ENCODE measurements at places on chromosomes 16 and 17. TPM values are rescaled to one million over a fixed set of nuclear protein-coding genes. Genes with fewer than 3 reads are reported as not detected.

GRCh38 chr17:55728833-55729232 is 6.2 kb upstream of the TMEM100 start:
- peaks cover 19% of the 10 kb centered on the region for H3K4me1 ChIP-seq
- no peaks in the 10 kb centered on the region for H3K36me3 ChIP-seq
- H3K27ac ChIP-seq = no peak overlapping the region

DNA sequence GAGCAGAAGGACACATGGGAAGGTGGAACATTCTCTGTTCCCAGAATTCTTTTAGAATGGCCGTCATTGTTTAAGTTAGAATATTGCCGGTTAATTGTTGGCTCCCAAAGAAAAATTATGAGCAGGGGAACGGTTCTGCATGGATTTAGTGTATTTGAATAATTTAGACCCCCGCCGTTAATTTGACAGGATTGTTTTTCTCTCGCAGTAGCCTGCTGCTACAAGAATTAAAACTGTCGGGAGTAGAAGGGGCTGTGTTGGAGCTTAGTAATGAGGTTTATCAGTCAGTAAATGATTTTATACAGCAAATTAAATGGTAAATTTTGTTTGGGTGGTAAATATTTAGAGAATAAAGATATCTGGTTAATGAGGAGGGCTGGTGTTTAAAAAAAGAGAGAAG is 431.2 kb upstream of the DYNLRB2 start:
- H3K36me3 ChIP-seq = no peaks in the 10 kb centered on the region
- H3K4me1 ChIP-seq = no peaks in the 10 kb centered on the region
- no peak overlapping the region for H3K27ac ChIP-seq
- H3K4me3 ChIP-seq = no peak overlapping the region

DNA sequence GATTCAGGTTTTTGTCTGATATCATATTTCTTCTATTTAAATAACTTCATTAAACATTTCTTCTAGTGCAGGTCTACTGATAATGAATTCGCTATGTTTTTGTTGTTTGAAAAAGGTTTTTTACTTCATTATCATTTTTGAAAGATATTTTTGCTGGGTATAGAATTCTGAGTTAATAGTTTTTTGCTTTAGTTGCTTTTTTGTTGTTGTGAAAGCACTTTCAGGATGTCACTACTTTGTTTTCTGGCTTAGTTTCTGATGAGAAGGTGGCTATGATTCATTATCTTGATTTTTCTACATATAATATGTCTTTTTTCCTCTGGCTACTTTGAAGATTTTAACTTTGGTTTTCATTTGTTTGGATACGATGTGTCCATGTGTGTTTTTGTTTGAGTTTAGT is 3.5 kb downstream of the ZFP1 start:
- H3K4me3 ChIP-seq = no peak overlapping the region
- H3K27ac ChIP-seq = peak overlapping the region; percentile 63
- DNase-seq = no peak
- H3K4me1 ChIP-seq = peaks cover 48% of the 10 kb centered on the region
- no peaks in the 10 kb centered on the region for H3K27me3 ChIP-seq

GRCh38 chr17:51261024-51261963 is 948 bp downstream of the UTP18 start:
- H3K4me3 ChIP-seq = peak overlapping the region; percentile 96
- peaks cover 70% of the 10 kb centered on the region for H3K4me1 ChIP-seq
- peak overlapping the region; percentile 89 for H3K27ac ChIP-seq
- H3K36me3 ChIP-seq = peaks cover 15% of the 10 kb centered on the region
- no peak for DNase-seq

DNA sequence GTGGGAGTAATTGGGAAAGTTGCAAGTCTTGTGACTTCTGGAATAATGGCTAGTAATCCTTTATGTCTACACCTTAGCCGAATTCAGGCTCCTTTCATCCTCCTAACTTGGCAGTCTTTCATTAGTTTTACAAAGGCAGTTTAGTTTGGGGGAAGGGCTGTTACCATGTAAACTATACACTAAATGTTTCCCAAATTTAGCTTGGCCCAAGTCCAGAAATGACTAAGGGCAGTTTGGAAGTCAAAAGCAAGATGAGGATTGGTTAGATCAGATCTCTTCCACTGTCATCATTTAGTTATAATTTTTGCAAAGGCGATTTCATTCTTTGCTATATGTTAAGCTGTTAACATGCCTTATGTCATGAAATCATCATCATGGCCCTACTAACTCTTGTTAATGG is 115.4 kb upstream of the CACNG3 start:
- H3K4me3 ChIP-seq = no peak overlapping the region
- DNase-seq = no peak
- H3K27ac ChIP-seq = no peak overlapping the region
- H3K4me1 ChIP-seq = peaks cover 28% of the 10 kb centered on the region
- peaks cover 10% of the 10 kb centered on the region for H3K36me3 ChIP-seq
- no peaks in the 10 kb centered on the region for H3K27me3 ChIP-seq

- DNase-seq = no peak
- peaks cover 27% of the 10 kb centered on the region for H3K36me3 ChIP-seq
- H3K27me3 ChIP-seq = no peaks in the 10 kb centered on the region
- no peak overlapping the region for H3K27ac ChIP-seq
Measured at GRCh38 chr17:80229011-80229410, 8.8 kb downstream of the SLC26A11 start.

DNA sequence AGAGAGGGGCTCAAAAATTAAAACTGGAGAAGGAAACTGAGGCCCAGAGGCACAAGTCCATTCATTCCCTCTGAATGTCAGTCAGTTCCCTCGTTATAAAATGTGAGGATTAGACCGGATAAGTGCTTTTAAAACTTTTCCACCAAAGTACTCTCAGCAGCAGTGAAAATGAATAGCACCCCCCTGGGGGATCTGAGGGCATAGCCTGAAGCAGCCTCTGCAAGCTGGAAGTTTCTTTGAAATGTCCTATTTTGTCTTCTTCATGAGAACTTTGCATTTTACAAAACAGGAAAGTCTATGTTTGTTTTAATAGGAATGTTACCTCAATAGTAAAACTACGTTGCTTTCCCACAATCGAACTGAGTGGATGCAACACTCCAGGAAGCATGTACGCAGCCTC is 273.0 kb downstream of the CEP112 start:
- H3K4me1 ChIP-seq = peaks cover 28% of the 10 kb centered on the region
- no peak overlapping the region for H3K4me3 ChIP-seq
- no peak overlapping the region for H3K27ac ChIP-seq
- H3K36me3 ChIP-seq = peaks cover 3% of the 10 kb centered on the region

DNA sequence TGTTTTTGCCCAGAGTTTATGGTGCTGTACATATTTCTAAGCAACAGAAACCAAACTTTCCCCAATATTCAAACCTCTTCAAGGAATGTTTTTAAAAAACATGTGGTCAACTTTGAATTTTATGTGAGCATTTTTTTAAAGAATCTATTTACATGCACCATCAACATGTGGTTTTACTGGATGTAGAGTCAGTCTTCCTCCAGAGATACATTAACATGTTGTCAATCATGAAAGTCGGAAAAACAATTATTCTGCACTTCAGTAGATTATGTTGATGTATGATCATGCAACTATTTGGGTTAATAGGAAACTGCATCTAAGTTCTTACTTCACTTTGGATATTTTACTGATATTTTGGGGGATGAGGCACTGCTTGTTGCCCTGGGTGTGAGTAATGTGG is 208.6 kb downstream of the FOXL1 start:
- H3K36me3 ChIP-seq = no peaks in the 10 kb centered on the region
- DNase-seq = no peak
- H3K4me3 ChIP-seq = no peak overlapping the region
- H3K27ac ChIP-seq = no peak overlapping the region
- H3K27me3 ChIP-seq = no peaks in the 10 kb centered on the region

GRCh38 chr16:78866521-78866920 is 734.0 kb downstream of the MAF start:
- no peaks in the 10 kb centered on the region for H3K36me3 ChIP-seq
- no peak overlapping the region for H3K4me3 ChIP-seq
- no peak overlapping the region for H3K27ac ChIP-seq
- no peak for DNase-seq

DNA sequence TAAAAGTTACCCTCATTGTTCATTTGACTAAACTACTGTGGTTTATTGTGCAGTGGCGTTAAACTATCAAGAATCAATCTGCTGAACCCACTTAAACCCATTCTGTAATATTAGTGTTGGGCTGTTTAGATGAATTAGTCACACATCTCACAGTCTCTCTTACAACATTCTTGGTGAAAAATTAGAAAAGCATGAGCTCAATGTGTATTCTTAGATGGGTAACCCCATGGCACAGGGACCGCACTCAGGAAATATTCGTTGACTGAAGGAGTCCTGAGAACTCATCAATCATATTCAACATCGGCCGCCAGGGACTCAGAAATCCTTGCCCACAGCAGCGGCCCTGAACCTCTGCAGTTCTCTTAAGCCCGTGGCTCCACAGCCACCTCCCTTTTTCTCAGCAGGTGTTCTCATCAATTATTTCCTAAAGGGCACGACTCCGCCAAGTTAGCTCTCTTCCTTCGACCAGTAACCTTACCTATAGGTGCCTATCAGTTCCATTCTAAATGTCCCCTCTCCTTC is 155.6 kb downstream of the STX8 start:
- H3K27ac ChIP-seq = no peak overlapping the region
- no peaks in the 10 kb centered on the region for H3K27me3 ChIP-seq
- H3K4me3 ChIP-seq = no peak overlapping the region

CARD14 gene
- 0.39 TPM for total RNA-seq

DNA sequence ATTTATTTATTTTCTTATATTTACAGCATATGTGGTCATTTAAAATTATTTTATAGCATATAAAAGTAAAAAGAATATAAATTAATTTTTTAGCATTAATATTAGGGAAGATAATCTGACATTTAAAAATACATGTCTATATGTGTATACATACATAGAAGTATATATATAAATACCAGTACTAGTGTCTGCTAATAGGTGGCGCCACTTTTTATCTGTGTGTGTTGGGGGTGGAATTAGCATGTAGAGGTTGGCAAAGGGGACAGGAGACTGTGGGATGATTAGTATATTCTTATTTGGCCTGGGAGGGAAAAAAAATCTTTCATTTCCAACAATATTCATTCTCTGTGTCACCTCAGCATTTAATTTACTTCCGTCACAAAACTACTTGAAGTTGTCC is 359.1 kb downstream of the WWOX start:
- no peaks in the 10 kb centered on the region for H3K4me1 ChIP-seq
- no peaks in the 10 kb centered on the region for H3K27me3 ChIP-seq
- no peak overlapping the region for H3K4me3 ChIP-seq
- no peak for DNase-seq
- no peak overlapping the region for H3K27ac ChIP-seq

SCARF1 gene
- total RNA-seq = 2.5 TPM

GRCh38 chr17:33091271-33091670 is 99.6 kb downstream of the SPACA3 start:
- peaks cover 51% of the 10 kb centered on the region for H3K27me3 ChIP-seq
- H3K4me3 ChIP-seq = no peak overlapping the region
- DNase-seq = no peak
- no peaks in the 10 kb centered on the region for H3K36me3 ChIP-seq
- no peak overlapping the region for H3K27ac ChIP-seq

DNA sequence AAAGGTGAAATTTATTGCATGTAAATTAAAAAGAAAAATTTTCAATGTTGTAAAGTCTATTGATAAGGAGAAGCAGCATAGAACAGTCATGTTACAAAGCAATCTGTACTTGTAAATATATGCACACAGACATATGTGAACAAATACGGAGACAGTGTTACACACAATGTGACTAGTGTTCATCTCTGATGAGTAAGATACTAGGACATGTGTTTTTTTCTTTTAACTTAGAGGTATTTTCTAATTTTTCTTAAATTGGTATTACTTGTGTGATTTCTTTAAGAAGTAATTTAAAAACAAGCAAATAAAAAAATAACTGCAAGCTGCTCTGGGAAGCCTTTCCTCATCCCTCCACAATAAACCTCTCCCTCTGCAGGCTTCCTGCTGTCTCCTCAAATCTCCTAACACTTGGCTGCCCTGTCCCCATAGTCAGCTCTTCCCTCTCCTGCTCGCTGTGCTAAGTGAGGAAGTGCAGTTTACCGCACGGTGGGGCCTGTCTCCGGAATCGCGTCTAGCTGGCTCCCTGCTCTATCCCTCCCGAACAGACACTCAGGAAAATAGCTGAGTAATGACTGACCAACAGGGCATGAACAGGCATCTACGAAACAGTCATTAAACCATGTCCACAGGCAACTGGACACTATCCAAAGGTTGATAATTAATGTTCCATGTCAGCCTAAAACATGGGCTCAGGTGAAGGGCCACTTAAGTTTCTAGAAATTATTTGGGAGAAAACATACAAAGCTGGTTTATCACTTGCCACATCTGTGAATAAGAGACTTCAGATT is 35.9 kb downstream of the CMTM4 start:
- no peaks in the 10 kb centered on the region for H3K36me3 ChIP-seq
- no peaks in the 10 kb centered on the region for H3K27me3 ChIP-seq
- H3K4me3 ChIP-seq = no peak overlapping the region
- H3K4me1 ChIP-seq = no peaks in the 10 kb centered on the region
- H3K27ac ChIP-seq = no peak overlapping the region

GRCh38 chr16:56298116-56298515 is 106.8 kb downstream of the GNAO1 start:
- no peaks in the 10 kb centered on the region for H3K27me3 ChIP-seq
- no peak overlapping the region for H3K4me3 ChIP-seq
- H3K4me1 ChIP-seq = peaks cover 6% of the 10 kb centered on the region
- H3K27ac ChIP-seq = no peak overlapping the region
- no peaks in the 10 kb centered on the region for H3K36me3 ChIP-seq

TBC1D3K gene
- total RNA-seq = not detected

GRCh38 chr17:73420897-73421296 is 109.1 kb upstream of the CDC42EP4 start:
- H3K4me1 ChIP-seq = no peaks in the 10 kb centered on the region
- H3K36me3 ChIP-seq = no peaks in the 10 kb centered on the region
- no peak overlapping the region for H3K27ac ChIP-seq
- no peak overlapping the region for H3K4me3 ChIP-seq
- no peak for DNase-seq
- no peaks in the 10 kb centered on the region for H3K27me3 ChIP-seq

- peaks cover 12% of the 10 kb centered on the region for H3K27me3 ChIP-seq
- H3K36me3 ChIP-seq = no peaks in the 10 kb centered on the region
- H3K4me3 ChIP-seq = no peak overlapping the region
- H3K27ac ChIP-seq = no peak overlapping the region
- DNase-seq = no peak
Measured at GRCh38 chr16:77336637-77337036, 98.2 kb downstream of the ADAMTS18 start.

- DNase-seq = no peak
- peaks cover 13% of the 10 kb centered on the region for H3K4me1 ChIP-seq
- peaks cover 28% of the 10 kb centered on the region for H3K27me3 ChIP-seq
Measured at GRCh38 chr17:36204724-36205500, 6.0 kb upstream of the CCL4L2 start.

DNA sequence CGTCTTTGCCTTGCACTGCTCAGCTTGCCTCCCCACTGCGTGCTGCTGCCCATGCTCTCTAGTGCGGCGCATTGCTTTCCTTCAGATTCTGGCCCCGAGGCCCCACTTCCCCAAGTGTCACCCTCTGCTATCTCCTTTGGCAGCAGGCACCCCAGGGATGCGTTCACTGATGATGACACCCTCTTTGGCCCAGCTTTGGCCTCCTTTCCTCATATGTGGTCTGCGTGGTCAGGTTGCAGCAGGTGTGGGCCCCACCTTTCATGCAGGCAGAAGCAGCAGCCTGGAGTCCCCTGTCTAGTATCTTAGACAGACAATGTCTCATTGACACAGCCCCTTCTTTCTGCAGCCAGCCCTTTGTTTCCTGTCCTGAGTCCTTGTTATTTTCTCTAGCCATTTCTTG is 4.8 kb upstream of the CCL3 start:
- peaks cover 51% of the 10 kb centered on the region for H3K4me1 ChIP-seq
- no peaks in the 10 kb centered on the region for H3K36me3 ChIP-seq
- peaks cover 48% of the 10 kb centered on the region for H3K27me3 ChIP-seq
- peak overlapping the region; percentile 2 for H3K4me3 ChIP-seq
- no peak overlapping the region for H3K27ac ChIP-seq

- no peak overlapping the region for H3K4me3 ChIP-seq
- no peaks in the 10 kb centered on the region for H3K27me3 ChIP-seq
- H3K4me1 ChIP-seq = no peaks in the 10 kb centered on the region
- H3K27ac ChIP-seq = no peak overlapping the region
- no peaks in the 10 kb centered on the region for H3K36me3 ChIP-seq
Measured at GRCh38 chr16:86398622-86399021, 111.7 kb upstream of the FOXF1 start.
